ENCODE measurements at places on chromosomes 12 and 14.
A peak's percentile ranks its signal among the peaks of the same experiment; 100 is the strongest.

DNA sequence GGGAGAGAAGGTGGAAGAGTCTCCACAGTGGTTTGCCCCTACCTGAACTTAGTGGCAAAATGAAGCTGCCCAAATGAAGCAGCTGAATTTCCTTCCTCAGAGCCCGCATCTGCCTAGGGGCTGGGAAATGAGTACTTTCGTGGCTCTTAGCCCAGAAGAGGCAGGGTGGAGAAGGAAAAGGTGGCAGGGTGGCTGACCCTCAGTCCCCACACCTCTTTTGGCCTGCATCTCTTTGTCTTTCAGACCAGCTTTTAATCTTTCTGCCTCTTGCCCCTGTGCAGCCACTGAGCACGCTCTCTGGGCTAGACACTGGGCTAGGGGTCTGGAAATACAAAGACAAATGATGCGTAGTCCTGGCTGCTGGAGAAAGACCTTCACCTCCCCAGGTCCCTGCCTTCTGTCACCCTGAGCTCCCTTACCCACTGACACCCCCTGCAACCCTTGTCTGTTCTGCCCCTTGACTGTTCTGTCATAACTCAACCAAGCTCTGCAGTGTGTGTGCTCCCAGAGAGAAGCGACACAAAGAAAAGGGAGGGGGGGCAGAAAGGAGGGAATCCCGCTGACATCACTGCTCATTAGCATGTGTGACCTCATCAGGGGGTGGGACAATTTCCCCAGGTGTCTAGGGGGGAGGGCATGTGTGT is 371 bp upstream of the REM2 start:
- peaks cover 55% of the 10 kb centered on the region for H3K4me1 ChIP-seq
- H3K27ac ChIP-seq: peak overlapping the region; percentile 9
- H3K36me3 ChIP-seq: peaks cover 26% of the 10 kb centered on the region

GRCh38 chr12:10968765-10969456 is 17.8 kb downstream of the TAS2R50 start:
- no peaks in the 10 kb centered on the region for H3K4me1 ChIP-seq
- DNase-seq: no peak
- H3K4me3 ChIP-seq: no peak overlapping the region
- H3K27me3 ChIP-seq: no peaks in the 10 kb centered on the region
- H3K36me3 ChIP-seq: peaks cover 24% of the 10 kb centered on the region

- DNase-seq: no peak
- no peaks in the 10 kb centered on the region for H3K36me3 ChIP-seq
- H3K4me3 ChIP-seq: no peak overlapping the region
- peaks cover 18% of the 10 kb centered on the region for H3K27me3 ChIP-seq
- no peaks in the 10 kb centered on the region for H3K4me1 ChIP-seq
These were observed 1.5 kb upstream of the SDR9C7 start for GRCh38 chr12:56935752-56936151.

DNA sequence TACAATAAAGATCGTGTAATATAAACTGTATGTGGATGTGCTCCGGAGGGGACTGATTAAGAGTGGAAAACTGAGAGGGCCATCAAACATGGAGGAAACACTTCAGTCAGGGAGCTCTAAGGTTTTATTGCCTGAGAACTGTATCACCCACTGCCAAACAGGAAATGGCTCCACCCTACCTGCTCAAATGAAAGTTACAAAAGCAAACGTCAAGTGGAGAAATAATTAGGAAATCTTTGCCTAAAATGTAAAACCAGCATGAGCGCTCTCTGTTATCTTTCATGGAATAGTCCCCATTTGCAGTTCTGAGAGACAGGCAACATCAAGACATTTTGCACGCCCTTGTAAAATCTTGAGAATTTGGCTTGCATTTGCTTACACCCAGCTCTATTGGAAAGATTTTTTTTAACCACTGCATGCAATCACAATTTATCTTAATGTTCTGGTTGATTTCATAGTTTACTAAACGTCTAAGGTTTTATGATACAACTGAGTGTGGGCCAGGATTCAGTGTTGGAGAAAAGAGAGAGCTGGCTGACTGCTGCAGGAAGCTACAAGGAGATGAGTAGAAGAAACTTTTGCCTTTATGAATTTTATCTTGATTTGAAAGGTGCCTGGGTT is 344.0 kb upstream of the PRICKLE1 start:
- H3K36me3 ChIP-seq: no peaks in the 10 kb centered on the region
- H3K27ac ChIP-seq: no peak overlapping the region
- no peaks in the 10 kb centered on the region for H3K27me3 ChIP-seq
- H3K4me1 ChIP-seq: no peaks in the 10 kb centered on the region

DNA sequence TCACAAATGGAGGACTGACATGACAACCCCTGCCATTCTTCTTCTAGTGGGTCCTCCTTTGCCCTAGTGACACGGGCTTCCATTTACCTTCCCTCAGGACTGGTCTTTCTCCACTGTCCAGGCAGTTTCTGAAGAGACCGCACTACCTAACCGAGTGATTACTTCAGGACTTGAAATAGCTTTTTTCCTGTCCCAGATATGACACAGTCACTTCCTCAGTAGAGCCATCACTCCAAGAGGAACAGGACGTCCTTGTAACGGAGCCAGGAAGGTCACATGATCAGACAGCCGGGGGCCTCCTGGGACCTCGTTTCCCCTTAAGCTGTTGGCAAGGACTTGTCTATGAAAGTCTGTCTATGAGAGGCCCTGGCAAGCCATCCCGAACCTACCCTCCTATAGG is 62.3 kb downstream of the FOS start:
- H3K27me3 ChIP-seq: peaks cover 3% of the 10 kb centered on the region
- H3K4me1 ChIP-seq: peaks cover 48% of the 10 kb centered on the region
- no peak for DNase-seq
- H3K27ac ChIP-seq: no peak overlapping the region
- no peaks in the 10 kb centered on the region for H3K36me3 ChIP-seq

- no peak overlapping the region for H3K27ac ChIP-seq
- no peak overlapping the region for H3K4me3 ChIP-seq
- no peak for DNase-seq
These were observed 692.7 kb upstream of the MGAT4C start for GRCh38 chr12:86948851-86949250.

GRCh38 chr12:2801044-2801783 is 6.4 kb downstream of the FKBP4 start:
- H3K27ac ChIP-seq: peak overlapping the region; percentile 71
- no peak for DNase-seq
- H3K4me3 ChIP-seq: no peak overlapping the region
- no peaks in the 10 kb centered on the region for H3K27me3 ChIP-seq
- peaks cover 63% of the 10 kb centered on the region for H3K4me1 ChIP-seq
- H3K36me3 ChIP-seq: peaks cover 45% of the 10 kb centered on the region

GRCh38 chr12:131050463-131051154 is 96.9 kb downstream of the ADGRD1 start:
- peaks cover 38% of the 10 kb centered on the region for H3K4me1 ChIP-seq
- DNase-seq: no peak
- no peak overlapping the region for H3K27ac ChIP-seq
- peaks cover 3% of the 10 kb centered on the region for H3K36me3 ChIP-seq
- peaks cover 8% of the 10 kb centered on the region for H3K27me3 ChIP-seq

GRCh38 chr12:131076296-131076695 is 122.6 kb downstream of the ADGRD1 start:
- peaks cover 11% of the 10 kb centered on the region for H3K4me1 ChIP-seq
- H3K4me3 ChIP-seq: no peak overlapping the region
- peaks cover 14% of the 10 kb centered on the region for H3K27me3 ChIP-seq
- DNase-seq: no peak
- H3K27ac ChIP-seq: no peak overlapping the region

GRCh38 chr14:86838363-86838762 is 1154.6 kb downstream of the GALC start:
- H3K4me1 ChIP-seq: no peaks in the 10 kb centered on the region
- no peaks in the 10 kb centered on the region for H3K36me3 ChIP-seq
- H3K27ac ChIP-seq: no peak overlapping the region
- no peak overlapping the region for H3K4me3 ChIP-seq

GRCh38 chr14:105195522-105196264 is 14.6 kb upstream of the NUDT14 start:
- peak overlapping the region; percentile 37 for H3K4me3 ChIP-seq
- peaks cover 48% of the 10 kb centered on the region for H3K27me3 ChIP-seq
- peaks cover 44% of the 10 kb centered on the region for H3K4me1 ChIP-seq
- H3K27ac ChIP-seq: no peak overlapping the region
- no peak for DNase-seq
- H3K36me3 ChIP-seq: no peaks in the 10 kb centered on the region

GRCh38 chr14:105491366-105491973 is 424 bp downstream of the TEDC1 start:
- H3K27ac ChIP-seq: peak overlapping the region; percentile 93
- peaks cover 21% of the 10 kb centered on the region for H3K4me1 ChIP-seq
- H3K4me3 ChIP-seq: peak overlapping the region; percentile 83
- H3K36me3 ChIP-seq: peaks cover 16% of the 10 kb centered on the region

DNA sequence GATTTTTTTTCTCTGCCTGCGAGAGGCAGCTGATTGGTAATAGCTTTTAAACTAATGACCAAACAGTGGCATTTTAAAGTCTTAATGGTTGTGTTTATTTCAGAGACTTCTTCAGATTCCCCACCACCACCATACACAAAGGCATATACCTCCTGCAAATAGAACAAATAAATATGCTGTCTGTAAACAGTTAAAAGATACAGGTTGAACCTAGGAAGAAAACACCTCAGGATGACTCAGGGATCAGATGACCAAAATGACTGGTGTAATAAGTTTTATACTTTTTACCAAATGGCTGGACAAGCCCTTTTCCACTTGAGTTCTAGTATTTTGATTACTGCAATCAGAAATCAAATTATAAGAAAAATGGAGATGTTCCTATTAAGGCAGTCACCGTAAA is 364.1 kb downstream of the PAWR start:
- no peak overlapping the region for H3K27ac ChIP-seq
- H3K4me1 ChIP-seq: no peaks in the 10 kb centered on the region
- DNase-seq: no peak
- no peak overlapping the region for H3K4me3 ChIP-seq
- no peaks in the 10 kb centered on the region for H3K36me3 ChIP-seq

DNA sequence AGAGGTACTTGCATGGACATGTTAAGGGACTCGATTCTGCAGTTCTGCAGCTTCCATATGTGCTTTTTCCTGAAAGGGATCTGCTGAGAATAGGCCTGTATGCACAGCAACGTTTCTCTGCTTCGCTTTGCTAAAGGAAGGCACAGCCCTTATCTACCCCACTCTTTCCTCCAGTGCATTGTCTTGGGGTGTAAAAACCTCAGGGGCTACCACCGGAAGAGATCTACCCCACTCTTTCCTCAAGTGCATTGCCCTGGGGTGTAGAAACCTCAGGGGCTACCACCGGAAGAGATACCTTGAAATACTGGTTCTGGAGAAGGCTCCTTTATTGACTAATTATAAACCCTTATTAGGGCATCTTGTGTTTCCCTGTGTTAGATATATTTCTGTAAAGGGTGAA is 52.9 kb downstream of the SEL1L start:
- H3K4me1 ChIP-seq: no peaks in the 10 kb centered on the region
- peaks cover 20% of the 10 kb centered on the region for H3K36me3 ChIP-seq
- DNase-seq: no peak
- H3K4me3 ChIP-seq: no peak overlapping the region

DNA sequence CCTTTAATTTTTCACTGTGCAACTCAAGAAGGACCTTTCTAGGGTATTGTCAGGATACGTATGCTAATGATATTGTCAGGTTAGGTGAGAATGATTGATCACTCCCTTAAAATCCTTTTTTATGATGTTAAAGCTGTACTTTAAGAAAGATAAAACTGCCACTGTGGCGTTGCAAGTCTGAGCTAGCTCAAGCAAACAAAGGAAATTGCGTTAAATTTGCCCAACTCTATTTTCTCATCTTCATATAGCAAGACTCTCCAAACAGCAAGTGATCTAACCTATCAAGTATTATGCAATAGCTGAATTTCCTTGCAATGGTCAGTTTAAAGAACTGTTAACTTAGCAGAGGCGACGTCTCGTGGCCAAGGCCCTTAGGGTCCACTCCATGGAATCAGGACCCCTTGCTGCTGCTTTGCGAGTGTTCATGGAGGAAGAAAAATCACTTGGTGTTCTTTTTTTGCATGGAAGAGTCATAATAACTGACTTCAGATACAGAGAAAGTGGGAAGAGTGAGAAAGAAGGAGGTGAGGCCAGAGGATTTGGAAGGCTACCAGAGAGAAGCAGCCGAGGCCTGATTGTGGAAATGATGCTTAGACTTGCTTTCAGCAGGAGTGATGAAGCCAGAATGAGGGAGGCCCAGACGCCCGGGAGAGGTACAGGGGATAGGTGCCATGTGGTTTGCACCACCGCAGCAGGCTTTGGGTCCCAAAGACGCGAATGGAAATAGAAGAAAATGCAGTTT is 2.5 kb downstream of the TRAF3 start:
- H3K27ac ChIP-seq: peak overlapping the region; percentile 31
- H3K27me3 ChIP-seq: no peaks in the 10 kb centered on the region
- no peak for DNase-seq
- peak overlapping the region; percentile 90 for H3K4me3 ChIP-seq
- peaks cover 51% of the 10 kb centered on the region for H3K36me3 ChIP-seq

GRCh38 chr12:7374423-7375144 is 69.4 kb downstream of the CD163L1 start:
- H3K4me1 ChIP-seq: no peaks in the 10 kb centered on the region
- H3K27me3 ChIP-seq: peaks cover 20% of the 10 kb centered on the region
- H3K27ac ChIP-seq: no peak overlapping the region
- DNase-seq: no peak
- no peak overlapping the region for H3K4me3 ChIP-seq

- DNase-seq: no peak
- H3K27ac ChIP-seq: no peak overlapping the region
- H3K4me1 ChIP-seq: no peaks in the 10 kb centered on the region
These were observed 336.1 kb downstream of the RPS29 start for GRCh38 chr14:49250109-49250508.

DNA sequence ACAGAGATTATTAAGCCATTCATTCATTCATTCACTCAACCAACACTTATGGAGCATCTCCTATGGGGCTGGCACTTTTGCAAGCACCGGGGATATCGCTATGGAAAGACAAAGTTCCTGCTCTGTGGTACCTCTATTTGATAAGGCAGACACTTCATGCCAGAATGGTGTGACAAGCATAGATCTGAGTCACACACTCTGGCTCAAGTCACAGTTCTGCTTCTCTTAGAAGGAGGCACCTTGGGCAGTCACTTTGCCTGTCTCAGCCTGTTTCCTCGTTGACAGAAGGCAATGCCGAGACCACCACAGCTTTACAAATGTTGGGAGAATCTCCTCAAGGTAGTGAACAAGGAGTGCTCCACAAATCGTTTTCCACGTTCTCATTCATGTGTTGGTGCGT is 205.2 kb downstream of the SLC41A2 start:
- peaks cover 72% of the 10 kb centered on the region for H3K4me1 ChIP-seq
- no peak overlapping the region for H3K27ac ChIP-seq
- no peak overlapping the region for H3K4me3 ChIP-seq
- H3K36me3 ChIP-seq: peaks cover 57% of the 10 kb centered on the region
- DNase-seq: no peak

GRCh38 chr12:53725824-53726223 is 1.4 kb downstream of the CALCOCO1 start:
- H3K27ac ChIP-seq: peak overlapping the region; percentile 32
- peaks cover 15% of the 10 kb centered on the region for H3K4me1 ChIP-seq
- no peak for DNase-seq

All from stimulated activated naive B cell treated with anti-CD40 and anti-IgM and Interleukin-4, amounts not matched to agents 10 μg/mL and 1 μg/mL and 100 μg/mL, for 72 hours (primary cell).